ENCODE measurements at places on chromosomes 3 and 15. TPM values are rescaled to one million over a fixed set of nuclear protein-coding genes. Genes with fewer than 3 reads are reported as not detected.

DNA sequence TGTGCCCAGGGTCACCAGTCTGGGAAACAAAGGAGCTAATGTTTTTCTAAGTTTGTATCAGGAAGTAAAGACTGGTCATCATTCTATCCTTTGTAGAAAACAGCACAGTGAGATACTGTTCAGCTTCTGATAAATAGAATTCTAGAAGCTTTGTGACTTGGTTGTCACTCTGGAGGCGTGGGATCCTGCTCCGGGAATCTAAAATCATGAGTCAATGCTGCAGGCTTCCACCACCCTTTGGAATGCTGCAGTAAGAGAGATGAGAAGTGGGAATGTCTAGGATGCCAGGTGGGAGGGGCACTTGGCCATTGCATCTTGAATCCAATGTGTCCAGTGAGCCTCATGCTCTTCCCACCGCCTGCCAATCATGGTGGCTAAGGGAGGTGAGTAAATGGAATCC lies 40.9 kb downstream of the SAMMSON start:
- H3K27me3 ChIP-seq = no peaks in the 10 kb centered on the region
- no peaks in the 10 kb centered on the region for H3K36me3 ChIP-seq
- no peak for DNase-seq

DNA sequence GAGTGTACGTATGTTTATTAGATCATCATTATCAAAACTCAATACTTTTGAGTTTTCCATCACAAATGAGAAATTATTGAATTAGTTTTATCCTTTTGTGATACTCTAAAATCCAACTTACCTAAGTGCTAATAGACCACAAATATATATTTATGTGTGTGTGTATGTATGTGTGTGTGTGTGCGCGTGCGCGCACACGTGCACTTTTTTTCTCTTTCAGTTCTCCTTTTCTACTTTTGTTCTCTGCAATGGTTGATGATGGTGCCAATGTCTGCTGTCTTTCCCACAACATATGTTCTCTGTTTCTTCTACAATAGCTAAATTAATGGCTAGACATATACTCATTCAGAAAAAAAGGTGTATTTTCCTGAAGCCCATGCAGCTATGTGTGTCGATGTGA lies 571.6 kb upstream of the ARPP21 start:
- no peaks in the 10 kb centered on the region for H3K27me3 ChIP-seq
- no peaks in the 10 kb centered on the region for H3K4me1 ChIP-seq
- H3K27ac ChIP-seq = no peak overlapping the region

GRCh38 chr15:100918034-100918689 lies 995 bp upstream of the LRRK1 start:
- H3K36me3 ChIP-seq = no peaks in the 10 kb centered on the region
- H3K27ac ChIP-seq = no peak overlapping the region
- peak; percentile 63 for DNase-seq
- H3K4me3 ChIP-seq = peak overlapping the region; percentile 78
- H3K4me1 ChIP-seq = peaks cover 17% of the 10 kb centered on the region
- H3K27me3 ChIP-seq = peaks cover 65% of the 10 kb centered on the region

DNA sequence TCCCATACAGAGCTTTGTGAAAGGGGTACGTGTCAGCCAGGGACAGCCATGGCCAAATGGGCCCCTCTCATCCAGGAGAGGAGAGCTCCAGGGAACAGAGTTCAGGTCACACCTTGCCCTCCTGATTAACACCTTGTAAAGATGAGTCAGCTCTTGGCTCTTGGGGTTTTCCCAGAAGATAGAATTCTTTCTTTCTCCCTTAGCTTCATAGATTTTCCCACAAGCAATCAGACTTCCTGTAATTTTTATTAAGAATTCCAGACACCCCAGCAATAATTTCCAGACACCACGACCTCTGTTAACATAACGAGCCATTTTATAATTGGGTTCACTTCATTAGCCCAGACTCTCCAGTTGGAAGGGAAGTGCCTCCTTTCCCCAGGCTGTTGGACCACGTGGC lies 86.4 kb downstream of the LRTM1 start:
- H3K4me3 ChIP-seq = no peak overlapping the region
- no peak overlapping the region for H3K27ac ChIP-seq
- no peaks in the 10 kb centered on the region for H3K4me1 ChIP-seq

- no peak overlapping the region for H3K4me3 ChIP-seq
- no peak overlapping the region for H3K27ac ChIP-seq
- no peaks in the 10 kb centered on the region for H3K27me3 ChIP-seq
- H3K4me1 ChIP-seq = no peaks in the 10 kb centered on the region
- no peak for DNase-seq
- H3K36me3 ChIP-seq = no peaks in the 10 kb centered on the region
Measured at GRCh38 chr15:96222981-96223380, 107.5 kb upstream of the NR2F2 start.

DNA sequence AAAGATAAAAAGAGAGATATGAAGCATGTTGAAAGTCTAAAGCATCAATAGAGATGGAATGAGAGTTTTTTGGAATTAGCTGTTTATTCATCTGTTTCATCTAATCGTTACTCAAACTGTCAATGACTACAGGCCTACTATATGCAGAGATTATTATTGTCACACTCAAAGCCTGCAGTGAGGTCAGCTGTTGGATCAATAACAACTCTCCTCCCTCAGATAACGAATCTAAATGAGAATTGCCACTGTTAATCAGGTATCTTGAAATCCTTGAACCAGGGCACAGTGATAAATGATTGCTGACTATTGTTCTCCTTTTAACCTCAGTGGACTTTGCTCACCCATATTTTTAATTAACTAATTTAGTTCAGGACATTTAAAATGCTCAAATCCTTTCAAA lies 192.3 kb upstream of the SGO1 start:
- no peak overlapping the region for H3K4me3 ChIP-seq
- no peaks in the 10 kb centered on the region for H3K4me1 ChIP-seq
- H3K27me3 ChIP-seq = no peaks in the 10 kb centered on the region
- H3K27ac ChIP-seq = no peak overlapping the region

DNA sequence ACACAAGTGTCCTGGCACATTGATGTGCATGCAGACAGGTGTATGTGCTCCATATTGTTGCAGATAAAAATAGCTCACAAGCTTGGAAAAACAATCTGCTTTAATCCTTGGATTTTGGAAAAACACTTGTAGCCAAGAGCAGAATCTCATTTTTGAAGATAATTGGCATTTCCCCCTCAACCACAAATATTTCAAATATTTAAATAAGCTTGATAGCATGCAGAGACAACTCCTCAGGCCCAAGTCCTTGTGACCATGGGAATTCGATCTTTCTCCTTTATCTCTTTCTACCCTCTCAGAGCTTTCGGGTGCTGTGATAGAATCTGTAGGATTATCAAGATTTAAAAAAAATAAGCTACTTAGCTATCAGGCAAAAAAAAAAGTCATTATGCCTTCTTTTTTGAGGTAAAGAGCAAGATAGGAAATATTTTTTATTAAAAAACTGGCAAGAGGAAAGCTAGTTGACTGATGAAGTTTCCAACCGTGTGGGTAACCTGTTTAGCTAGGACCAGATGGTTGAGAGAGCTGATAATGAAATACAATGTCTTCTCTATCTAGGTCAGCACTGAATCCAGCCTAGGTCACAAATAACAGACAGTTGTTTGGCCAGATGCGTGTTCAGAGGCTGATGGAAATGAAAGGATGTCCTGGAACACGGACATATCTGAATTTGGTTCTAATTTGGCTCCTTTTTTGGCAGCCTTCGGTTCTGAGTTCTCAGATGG lies 54.9 kb upstream of the SNRK start:
- H3K4me1 ChIP-seq = peaks cover 2% of the 10 kb centered on the region
- no peak for DNase-seq
- peaks cover 4% of the 10 kb centered on the region for H3K27me3 ChIP-seq
- H3K4me3 ChIP-seq = no peak overlapping the region
- peaks cover 5% of the 10 kb centered on the region for H3K36me3 ChIP-seq

MRPS11 gene
- 71.0 TPM for total RNA-seq

DNA sequence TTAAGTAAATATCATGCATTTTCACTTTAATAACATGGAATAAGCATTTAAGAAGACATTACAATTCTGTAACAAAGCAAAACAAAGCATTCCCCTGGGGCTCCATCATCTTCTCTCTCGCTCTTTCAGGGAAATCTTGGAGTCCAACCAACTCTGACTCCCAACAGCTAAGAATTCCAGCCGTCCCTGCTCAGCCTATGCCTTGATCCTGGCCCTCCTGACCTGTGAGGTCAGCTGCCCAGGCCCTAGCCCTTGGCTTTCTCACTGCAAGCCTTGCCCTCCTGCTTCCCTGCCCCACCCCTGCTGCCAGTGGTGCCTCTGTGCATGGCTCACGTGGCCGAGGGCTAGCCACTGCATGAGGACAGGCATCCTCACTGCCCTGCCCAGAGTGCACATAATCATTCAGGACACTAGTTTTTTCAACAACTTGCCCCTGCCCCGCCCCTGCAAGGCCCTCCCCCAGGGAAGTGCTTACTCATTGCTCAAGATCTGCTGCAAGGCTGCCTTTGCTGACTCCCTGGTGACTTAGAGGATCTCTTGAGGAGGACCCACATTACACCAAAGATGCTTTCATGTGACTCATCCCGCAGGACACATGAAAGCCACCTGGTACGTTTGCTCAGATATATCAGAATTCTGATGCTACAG lies 37.6 kb downstream of the MTMR10 start:
- no peaks in the 10 kb centered on the region for H3K27me3 ChIP-seq
- peaks cover 70% of the 10 kb centered on the region for H3K36me3 ChIP-seq
- H3K4me1 ChIP-seq = peaks cover 4% of the 10 kb centered on the region
- no peak overlapping the region for H3K4me3 ChIP-seq
- DNase-seq = no peak

PBRM1 gene
- total RNA-seq = 66.3 TPM

GRCh38 chr3:50351323-50351697 lies 648 bp downstream of the CYB561D2 start:
- H3K27ac ChIP-seq = peak overlapping the region; percentile 96
- H3K27me3 ChIP-seq = no peaks in the 10 kb centered on the region
- peaks cover 34% of the 10 kb centered on the region for H3K4me1 ChIP-seq
- H3K36me3 ChIP-seq = peaks cover 51% of the 10 kb centered on the region
- H3K4me3 ChIP-seq = peak overlapping the region; percentile 91
- no peak for DNase-seq

- no peaks in the 10 kb centered on the region for H3K27me3 ChIP-seq
- H3K27ac ChIP-seq = no peak overlapping the region
- peaks cover 20% of the 10 kb centered on the region for H3K4me1 ChIP-seq
- no peak for DNase-seq
- H3K4me3 ChIP-seq = no peak overlapping the region
- H3K36me3 ChIP-seq = no peaks in the 10 kb centered on the region
Measured at GRCh38 chr15:40785814-40786213, 16.0 kb downstream of the C15orf62 start.

FAM219B gene
- total RNA-seq = 82.1 TPM

GRCh38 chr3:38204599-38205471 lies 39.5 kb downstream of the OXSR1 start:
- no peak for DNase-seq
- no peaks in the 10 kb centered on the region for H3K27me3 ChIP-seq
- H3K4me1 ChIP-seq = peaks cover 56% of the 10 kb centered on the region
- peak overlapping the region; percentile 14 for H3K4me3 ChIP-seq

DNA sequence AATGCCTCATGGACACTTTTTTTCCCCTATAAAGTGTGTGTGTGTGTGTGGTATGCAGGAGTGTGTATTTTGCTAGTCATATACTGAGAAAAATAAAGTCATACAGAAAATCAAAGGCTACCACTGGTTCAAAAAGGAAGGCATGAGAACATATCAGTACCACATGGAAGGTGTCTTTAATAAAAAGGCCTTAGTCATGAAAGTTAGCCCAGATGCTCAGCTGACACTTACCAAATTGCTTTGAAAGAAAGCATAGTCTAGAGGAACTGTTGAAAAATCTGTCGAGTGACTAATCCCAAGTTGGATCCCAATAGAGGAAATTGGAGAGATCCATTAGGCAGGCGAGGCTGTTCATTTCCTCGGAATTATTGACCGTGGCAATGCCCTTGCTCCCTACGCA lies 432.9 kb upstream of the CFAP20DC start:
- no peak for DNase-seq
- peaks cover 32% of the 10 kb centered on the region for H3K4me1 ChIP-seq

DNA sequence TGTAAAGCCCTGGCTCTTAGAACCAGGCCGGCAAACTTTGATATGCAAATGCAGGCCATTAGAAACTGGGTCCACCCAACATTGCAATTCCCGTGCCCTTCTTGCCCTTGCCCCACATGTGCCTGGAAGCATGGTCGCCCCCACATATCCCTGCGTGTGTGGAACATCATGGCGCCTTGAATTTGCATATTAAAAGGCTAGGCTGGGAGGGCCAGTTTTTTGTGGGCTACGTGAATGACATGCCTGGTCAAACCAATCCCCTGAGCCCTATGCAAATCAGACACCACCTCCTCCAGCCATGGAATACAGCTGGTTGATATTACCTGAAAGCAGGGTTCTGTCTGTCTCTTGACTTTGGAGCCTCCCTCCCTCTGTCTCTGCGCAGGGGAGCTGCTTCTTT lies 58.7 kb upstream of the ARHGEF26 start:
- H3K4me3 ChIP-seq = no peak overlapping the region
- H3K27me3 ChIP-seq = no peaks in the 10 kb centered on the region
- no peak for DNase-seq
- H3K36me3 ChIP-seq = no peaks in the 10 kb centered on the region
- H3K27ac ChIP-seq = no peak overlapping the region

GRCh38 chr3:82973791-82974190 lies 1212.3 kb upstream of the GBE1 start:
- no peak overlapping the region for H3K27ac ChIP-seq
- H3K4me3 ChIP-seq = no peak overlapping the region
- DNase-seq = no peak
- H3K27me3 ChIP-seq = no peaks in the 10 kb centered on the region

PRRT3 gene
- 10.7 TPM for total RNA-seq

RBPMS2 gene
- total RNA-seq = 0.09 TPM

DNA sequence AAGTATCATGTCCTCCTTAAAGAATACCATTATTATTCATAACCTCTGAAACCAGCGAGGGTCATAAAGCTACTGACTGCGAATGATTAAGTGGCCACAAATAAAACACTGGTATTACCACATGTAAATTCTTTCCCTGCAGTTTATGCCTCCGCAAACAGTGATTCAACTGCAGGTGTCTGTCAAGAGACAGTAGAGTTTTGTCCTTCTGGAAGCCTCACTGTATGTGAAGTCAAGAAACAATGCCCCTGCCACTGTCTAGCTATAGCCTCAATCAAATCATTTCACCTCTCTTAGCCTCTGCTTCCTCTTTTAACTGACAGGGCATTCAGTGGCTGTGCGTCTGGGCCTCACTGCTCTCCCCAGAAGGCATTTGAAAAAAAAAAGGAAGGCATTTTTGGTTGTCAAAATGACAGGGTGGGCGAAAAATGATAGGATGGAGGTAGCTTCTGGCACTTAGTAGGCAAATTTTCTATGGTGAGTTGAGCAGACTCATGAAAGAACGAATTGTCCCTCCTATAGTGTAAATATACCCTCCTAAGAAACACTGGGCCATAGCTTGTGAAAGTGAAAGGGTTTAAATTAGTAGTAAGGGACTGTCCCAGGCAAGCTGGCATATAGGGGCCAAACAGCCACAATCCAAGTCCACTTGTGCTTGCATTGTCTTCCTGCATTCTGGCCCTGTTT lies 66.7 kb downstream of the FILIP1L start:
- H3K4me3 ChIP-seq = no peak overlapping the region
- H3K27me3 ChIP-seq = no peaks in the 10 kb centered on the region
- peaks cover 14% of the 10 kb centered on the region for H3K4me1 ChIP-seq
- H3K27ac ChIP-seq = no peak overlapping the region
- DNase-seq = no peak
- H3K36me3 ChIP-seq = no peaks in the 10 kb centered on the region

Data from activated T-helper 2 cell treated with anti-CD3 and anti-CD28 coated beads, Interferon-gamma antibody, Interleukin-2, Interleukin-4, amounts not matched to agents 10 μg/mL and 5 μg/mL and 100 μg/mL, durations not matched to agents 14 hours and 24 hours and 36 hours (primary cell).